ENCODE measurements at places on chromosomes 5 and 9.
A peak's percentile ranks its signal among the peaks of the same experiment; 100 is the strongest.

DNA sequence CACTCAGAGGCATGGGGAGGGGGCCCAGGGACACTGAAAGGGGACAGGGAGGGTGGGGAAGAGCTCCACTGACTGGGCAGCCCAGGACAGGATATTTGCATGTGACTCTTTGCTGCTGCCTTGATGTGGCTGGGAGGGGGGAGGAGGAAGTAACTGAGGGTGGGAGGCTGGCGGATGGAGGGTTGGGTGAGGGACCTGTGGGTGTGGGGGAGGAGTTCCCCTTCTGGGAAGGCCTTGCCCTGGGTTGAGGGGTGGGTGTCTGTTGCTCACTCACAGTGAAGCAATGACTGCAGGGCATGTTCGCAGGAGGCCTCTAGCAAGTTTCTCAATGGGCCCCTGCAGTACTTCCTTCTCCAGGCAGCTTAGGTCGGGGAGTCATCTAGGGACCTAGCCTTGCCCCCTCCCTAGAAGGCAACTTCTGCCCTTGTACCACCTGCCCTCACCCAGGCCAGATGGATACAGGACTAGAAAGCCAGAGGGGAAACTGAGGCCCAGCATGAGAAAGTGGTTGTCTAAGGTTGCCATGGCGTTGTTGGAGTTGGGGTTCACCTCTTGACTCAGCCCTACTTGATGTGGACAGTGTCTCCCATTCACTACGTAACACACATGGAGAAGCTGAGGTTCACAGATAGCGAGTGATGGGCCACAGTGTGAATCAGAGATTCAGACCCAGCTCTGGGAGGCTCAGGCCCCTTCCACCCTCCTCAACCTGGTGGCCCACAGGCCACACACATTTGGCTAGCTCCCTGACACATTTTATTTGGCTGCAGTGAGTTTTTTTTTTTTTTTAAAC is 3.0 kb downstream of the GRK6 start:
- no peak for DNase-seq

DNA sequence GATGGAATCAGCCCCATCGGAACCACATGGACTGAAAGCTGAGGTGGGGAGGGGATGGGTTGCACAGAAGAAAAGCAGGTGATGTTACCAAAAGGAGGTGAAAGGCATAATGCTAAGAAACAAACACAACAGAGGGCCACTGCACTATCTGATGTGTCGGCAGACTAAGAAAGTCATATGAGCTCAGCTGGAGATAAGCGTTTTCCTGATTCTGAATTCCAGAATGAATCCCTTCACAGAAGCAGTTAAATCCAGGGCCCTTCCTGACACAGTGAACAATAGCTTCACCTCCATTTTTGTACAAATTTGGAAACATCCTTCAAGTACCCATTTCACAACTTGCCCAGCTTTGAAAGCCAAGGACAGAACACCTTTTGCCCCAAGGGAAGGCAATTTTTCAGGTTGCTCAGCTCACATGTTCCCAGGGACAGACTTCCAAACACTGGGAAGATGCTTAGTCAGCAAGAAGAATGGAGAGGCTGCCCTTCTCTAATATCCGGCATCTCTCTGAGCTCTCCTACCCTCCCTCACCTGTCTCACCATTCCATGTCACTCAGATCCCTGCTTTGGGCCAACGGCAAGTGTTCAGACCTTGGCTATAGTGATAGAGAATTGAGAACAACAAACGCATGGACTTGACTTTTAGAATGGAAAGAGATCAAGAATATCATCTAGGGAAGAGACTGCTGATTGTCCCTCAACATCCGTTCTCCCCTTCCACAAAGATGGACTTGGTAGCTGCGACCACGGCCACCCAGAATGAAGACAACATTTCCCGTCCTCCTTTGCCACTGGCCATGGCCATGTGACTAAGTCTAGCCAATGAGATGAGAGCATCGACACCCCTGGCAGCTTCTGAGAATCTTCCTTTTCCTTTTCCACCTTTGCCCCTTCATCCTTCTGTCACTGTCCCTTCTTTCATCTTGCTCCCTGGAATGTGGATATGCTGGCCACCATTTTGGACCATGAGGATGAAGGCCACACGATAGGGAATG is 68.6 kb upstream of the IL17B start:
- no peak for DNase-seq

DNA sequence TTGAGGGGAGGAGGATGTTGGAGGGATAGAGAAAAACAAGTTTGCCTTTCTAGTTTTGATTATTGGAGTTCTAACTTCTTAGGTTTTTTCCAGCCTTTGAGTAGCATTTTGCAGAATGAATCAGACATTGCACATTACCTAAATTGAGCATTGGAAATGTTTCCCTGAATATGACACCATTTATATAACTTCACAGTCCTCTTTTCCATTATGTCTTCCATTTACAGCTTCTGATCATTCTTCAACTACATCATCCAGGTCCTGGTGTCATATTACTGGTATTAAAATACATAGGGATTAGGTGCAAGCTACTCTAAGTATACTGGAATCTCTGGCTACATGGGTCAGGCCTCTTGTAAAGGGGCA is 286.1 kb downstream of the ARHGAP26 start:
- DNase-seq: no peak

GRCh38 chr9:18297056-18297841 is 176.7 kb upstream of the ADAMTSL1 start:
- peak; percentile 27 for DNase-seq

GRCh38 chr9:82621447-82621846 is 441.5 kb downstream of the RASEF start:
- peak; percentile 26 for DNase-seq

GRCh38 chr5:53261245-53261644 is 151.7 kb upstream of the MOCS2 start:
- no peak for DNase-seq

GRCh38 chr5:138655530-138656190 is 80.5 kb upstream of the HSPA9 start:
- no peak for DNase-seq

GRCh38 chr9:88828492-88828974 is 162.7 kb upstream of the S1PR3 start:
- no peak for DNase-seq

DNA sequence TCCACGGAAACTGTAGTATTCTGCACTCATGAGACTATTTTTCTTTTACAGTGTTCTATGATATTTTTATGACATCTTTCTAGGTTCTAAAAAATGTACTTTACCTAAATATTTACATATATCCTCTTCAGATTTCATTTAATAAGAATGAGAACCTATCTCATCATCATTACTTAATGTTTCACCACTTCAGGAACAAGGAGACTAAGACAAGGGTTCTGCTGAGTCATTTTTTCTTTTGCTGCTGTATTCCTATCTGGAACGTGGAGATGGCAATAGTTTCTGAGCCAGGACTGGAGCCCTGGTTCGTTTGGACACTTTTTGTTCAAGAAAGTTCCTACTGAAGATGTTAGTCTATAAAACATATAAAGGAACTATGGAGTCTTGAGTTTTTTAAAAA is 258.2 kb upstream of the MAP3K1 start:
- no peak for DNase-seq

- peak; percentile 83 for DNase-seq
Observed at GRCh38 chr9:37938121-37938891, 34.4 kb upstream of the SLC25A51 start.

DNA sequence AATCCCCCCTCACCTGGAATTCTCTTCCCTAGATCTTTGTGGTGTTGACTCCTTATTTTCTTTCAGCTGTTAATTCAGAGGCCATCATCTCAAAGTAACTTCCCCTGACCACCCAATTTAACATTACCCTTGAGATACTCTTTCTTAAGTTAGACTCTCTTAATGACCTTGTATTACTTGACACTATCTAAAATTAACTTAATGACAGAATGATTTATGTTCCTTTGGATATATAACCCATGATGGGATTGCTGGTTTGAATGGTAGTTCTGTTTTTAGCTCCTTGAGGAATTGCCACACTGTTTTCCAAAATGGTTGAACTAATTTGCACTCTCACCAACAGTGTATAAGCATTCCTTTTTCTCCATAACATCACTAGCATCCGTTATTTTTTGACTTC is 298.0 kb downstream of the NNT start:
- no peak for DNase-seq

DNA sequence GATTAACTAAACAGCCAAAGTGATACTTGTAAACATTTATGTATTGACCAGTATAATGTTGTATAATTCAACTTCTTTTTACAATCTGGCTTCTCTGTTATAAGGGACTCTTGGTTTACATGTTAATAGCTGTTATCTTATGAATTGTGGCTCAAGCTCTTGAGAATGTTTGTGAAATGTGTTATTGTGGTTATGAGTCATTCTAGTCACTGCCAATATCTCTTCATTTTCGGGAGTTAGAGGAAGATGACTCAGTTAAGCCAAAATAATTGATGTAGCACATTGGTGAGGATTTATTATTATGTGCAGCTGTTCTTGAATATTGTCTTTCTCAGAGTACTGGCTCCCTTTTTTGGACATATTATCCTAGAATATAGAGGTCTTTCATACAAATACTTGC is 655.2 kb upstream of the RIOK2 start:
- DNase-seq: peak; percentile 84

DNA sequence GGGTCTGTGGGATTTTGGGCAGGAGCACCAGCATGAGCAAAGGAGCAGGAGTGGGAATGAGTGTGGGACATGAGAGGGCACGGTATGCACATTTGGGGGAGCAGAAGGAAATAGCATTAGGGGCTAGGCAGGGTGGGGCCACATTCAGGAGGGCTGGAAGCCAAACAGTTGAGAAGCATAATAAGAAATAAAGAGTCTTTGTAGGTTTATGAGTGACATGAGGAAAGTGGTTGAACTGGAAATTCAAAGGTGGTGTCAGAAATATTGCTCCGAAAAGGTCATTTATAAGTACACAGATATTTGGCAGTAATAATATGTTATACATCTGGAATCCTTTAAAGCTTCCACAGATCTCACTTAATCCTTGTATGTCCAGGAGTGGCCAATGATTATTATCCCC is 26.4 kb downstream of the ARHGEF28 start:
- DNase-seq: no peak

GRCh38 chr5:151181818-151182523 is 24.4 kb upstream of the ANXA6 start:
- no peak for DNase-seq

- DNase-seq: no peak
Observed at GRCh38 chr9:76684213-76684612, 80.0 kb upstream of the PCA3 start.

DNA sequence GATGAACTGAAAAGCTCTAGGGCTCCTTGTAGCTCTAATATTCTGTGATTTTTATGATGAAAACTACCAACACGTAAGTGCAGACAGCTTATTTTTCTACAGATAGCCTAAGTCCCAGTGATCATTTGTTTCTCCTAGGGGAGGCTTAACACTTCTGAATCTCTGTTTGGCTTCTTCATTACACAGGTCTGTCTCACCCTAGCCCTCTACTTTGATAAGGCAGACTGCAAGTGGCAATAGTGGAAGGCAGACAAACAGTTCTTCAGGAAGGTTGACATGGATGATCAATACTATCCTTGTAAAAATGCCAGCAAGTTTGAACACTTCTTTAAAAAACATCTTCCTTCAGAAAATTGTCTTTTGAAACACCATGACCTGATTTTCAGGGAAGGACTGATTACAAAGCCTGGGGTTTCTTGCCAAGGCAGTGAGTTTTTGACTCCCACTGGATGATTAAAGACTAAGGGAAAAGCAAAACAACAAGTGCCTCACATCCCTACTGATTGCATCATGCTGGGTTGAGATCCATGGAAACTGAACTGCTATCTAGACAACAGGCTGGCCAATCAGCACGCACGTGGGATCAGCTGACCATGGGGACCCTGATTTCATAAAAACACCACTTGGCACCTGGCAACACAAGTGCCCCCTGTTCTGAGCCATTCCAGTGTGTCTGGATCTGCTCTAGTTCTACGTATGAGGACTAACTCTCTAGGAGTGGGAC is 212.2 kb downstream of the SMARCA2 start:
- no peak for DNase-seq

- DNase-seq: peak; percentile 86
Observed at GRCh38 chr5:34486160-34486848, 169.8 kb upstream of the RAI14 start.

DNA sequence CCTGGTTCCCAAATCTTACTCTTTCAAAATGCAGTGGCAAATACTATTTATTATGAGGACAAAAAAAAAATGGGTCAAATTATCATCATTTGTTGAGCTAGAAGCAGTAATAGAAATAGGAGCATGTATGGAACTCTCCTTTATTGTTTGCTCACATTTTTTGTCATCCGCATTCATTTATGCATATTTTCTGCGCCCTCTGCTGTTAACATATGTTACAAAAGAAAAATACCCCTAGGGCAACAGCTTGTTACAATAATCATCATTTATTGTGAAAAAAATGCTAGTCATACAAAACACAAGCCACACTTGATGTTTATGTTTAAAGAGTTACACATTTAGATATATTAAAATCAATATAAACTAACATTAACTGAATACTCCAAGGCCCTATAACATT is 328.2 kb downstream of the TUSC1 start:
- no peak for DNase-seq

DNA sequence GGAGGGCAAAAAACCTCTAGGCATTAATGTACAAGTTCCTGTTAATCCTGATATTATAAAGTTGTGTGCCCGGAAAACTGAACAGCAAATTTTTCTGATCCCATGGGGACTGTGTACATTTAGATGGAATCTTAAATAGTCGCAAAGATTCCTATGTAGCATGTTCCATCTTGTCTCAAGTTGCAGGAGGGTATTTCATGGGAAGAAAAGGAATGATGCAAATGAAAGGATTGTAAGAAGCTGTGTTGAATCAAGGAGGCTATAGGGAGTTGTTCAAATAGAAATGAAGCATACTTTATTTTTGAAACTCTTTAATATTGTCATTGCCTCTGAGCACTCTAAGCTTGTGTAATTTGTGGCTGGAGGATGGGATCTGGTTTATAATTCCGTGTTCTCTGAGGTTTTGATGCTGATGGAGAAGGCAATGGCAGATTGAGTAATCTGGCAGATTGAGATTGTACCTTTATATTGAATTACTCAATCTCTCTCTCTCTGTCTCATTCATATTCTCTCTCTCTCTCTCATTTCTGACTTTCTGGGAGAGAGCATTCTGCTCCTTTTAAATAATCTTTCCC is 288.5 kb downstream of the OSTF1 start:
- no peak for DNase-seq

DNA sequence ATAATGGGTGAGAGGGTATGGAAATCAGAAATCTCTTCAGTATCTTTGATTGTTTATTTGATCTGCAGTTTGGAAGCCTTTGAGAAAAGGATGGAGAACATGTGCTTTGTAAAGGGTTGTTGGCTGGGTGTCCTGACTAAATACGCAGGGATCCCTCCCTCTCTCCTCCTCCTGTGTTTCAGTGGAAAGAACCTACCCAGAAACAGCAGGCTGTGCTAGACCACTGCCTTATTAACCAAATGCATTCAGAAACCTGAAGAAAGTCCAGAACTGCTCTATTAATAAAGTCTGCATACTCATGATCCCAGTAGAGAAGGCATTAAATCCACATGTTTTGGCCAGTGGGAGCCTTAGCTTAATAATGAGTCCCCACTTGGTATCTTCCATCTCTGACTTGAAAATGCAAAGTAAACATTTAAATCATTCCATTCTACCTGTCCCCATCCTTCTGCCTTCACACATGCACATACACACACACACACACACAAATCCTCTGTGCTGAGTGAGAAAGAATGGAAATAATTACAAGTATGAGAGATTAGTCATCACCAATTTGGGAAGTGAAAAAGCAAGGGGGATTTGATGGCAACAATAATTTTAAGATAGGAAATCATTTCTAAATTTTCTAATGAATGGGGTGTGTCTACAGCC is 10.0 kb upstream of the LECT2 start:
- DNase-seq: no peak
